ENCODE measurements at places on chromosomes 5 and 9.

DNA sequence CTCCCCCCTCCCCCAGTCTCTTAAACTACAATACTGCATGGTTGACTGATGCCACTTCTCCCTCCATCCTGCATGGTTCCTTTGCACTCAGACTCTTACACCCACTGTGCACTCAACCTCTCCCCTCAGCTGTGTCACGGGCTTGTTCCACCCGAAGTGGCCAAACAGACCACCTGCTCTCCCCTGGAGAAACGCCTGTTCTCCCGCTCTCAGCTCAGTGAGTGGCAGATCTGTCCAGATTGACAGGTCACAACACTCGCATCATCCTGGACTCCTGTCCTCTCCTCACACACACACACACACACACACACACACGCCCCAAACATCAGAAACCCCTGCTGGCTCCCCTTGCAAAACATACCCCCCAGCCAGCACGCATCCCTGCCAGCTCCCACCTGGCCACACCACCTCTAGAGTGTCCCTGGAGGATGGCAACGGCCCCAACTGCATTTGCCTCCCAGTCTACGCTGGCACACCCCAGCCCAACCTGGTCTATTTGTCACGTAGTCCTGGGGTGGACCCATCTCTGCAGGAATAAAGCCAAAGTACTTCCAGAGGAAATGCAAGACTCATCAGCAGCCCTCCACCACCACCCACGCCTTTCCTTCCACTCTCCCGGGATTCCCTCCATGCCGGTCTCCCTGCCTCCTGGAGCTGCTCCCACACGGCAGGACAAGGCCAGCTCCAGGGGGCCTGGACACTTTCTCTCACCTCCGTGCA, 2.9 kb downstream of the OR2V1 start:
- DNase-seq = no peak

- no peak for DNase-seq
Measured at GRCh38 chr9:88237479-88237961, 99.2 kb upstream of the SPATA31C2 start.

DNA sequence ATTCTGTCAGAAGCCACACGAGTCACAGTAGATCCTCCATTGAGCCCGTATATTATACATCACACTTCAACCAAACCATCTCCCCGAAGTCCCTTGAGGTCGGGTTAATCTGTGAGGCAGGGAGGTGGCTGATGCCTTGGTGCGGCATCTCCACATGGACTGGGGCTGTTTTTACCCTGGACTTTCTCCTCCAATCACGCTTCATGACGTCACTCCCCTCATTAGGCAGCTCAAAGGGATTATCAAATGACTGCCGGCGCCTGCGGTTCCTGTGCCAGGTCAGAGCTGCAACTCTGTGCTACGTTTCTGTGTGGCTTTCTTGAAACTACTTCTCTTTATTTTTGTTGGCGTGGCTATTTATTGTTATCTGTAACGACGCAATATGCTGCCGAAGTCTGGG, 53.7 kb downstream of the TMOD1 start:
- no peak for DNase-seq

- peak; percentile 54 for DNase-seq
Measured at GRCh38 chr5:14595189-14595588, 13.6 kb downstream of the OTULINL start.

DNA sequence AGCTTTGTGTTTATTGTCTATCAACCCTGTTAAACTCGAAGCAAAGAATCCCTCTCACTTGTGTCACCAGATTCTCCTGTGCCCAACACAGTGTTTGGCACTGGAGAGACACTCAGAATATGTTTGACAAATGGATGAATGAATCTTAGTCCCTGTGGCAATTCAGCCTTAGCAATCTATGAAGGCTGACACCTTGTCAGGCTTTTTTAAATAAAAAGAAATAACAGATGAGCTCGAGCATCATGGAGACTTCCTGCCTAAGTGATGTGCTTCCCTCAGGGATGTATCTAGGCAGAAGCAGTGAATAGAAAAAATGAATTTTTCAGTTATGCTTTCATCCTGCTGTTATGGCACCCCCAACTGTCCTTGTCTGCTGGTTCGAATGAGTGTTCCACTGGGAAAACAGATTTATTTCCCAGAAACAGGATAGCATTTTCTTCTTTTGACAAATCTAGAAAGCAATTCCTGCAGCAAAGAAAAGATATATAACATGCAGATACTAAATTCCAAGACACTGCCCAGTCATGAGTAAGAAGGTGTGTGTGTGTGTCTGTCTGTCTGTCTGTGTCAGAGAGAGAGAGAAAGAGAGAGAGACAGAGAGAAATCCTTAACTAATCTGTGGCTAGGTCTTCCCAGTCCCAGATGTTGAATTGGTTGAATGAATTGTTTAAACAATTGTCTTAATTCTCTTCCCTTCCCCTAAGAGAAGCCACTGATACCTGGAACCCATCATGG, 16.7 kb downstream of the MAMDC2 start:
- no peak for DNase-seq

GRCh38 chr5:163978897-163979296, 473.5 kb downstream of the MAT2B start:
- DNase-seq = no peak

DNA sequence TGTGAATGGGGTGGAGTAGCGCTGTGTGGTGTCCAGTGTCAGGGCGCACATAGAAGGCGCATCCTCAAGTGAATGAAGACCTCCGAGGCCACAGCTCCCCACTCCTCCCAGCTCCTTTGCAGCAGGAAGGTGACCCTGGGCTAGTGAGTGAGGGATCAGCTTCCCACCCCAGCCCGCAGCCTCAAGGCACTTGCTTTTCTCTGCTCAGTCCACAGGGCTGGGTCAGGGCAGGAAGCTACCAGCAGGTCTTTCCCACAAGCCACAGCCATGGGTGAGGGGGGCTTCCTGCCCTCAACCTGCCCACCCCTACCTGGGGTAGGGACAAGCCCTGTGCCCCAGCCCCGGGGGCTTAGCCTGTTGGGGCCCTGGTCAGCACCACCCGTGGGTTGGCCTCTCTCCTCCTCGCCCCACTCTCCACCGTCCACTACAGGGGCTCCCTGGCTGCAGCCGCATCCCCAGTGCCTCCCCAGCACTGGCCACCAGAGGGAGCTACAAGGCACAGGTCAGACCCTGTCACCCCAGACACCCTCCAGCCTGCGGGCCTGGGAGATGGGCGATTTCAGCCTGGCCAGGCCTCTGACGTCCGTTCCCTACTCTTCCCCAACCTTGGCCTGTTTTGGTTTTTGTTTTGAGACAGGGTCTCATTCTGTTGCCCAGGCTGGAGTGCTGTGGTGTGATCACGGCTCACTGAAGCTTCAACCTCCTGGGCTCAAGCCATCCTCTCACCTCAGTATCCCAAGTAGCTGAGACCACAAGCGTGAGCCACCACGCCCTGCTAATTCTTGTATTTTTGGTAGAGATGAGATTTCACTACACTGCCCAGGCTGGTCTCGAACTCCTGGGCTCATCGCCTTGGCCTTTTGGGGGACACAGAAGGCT, 1.3 kb upstream of the ABCA2 start:
- DNase-seq = peak; percentile 74

DNA sequence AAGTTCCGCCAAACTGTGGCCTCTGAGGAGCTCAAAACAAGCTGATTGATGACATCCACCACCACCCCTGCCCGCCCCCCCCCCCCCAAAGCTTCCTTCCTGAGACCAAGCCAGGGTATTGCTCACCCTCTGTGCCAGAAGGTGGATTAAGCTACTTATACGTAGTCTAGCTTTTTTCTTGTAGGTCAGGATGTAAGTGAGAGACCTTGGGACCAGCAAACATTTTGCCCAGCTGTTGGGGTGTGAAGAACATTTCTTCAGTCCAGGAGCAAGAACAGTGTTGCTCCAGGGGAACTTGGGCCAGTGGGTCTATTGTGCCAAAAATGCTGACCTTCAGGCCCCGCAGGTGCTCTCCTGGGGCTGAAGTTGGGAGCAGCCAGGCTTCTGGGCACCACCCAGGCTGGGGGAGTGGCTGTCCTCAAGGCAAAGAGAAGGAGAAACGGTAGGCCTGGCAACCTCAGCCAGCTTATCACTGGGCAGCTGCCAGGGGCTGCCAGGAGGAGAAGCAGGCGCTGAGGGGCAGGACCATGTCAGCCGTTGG, 18.0 kb downstream of the NEURL1B start:
- DNase-seq = no peak

GRCh38 chr9:128921881-128922763, 1.3 kb downstream of the PHYHD1 start:
- DNase-seq = no peak

GRCh38 chr5:138067945-138068344, 15.9 kb upstream of the WNT8A start:
- no peak for DNase-seq

- DNase-seq = no peak
Measured at GRCh38 chr9:114303977-114304376, 18.9 kb upstream of the ORM1 start.

GRCh38 chr9:11144746-11145145, 531.9 kb upstream of the PTPRD start:
- DNase-seq = no peak

Measured in CD4-positive, alpha-beta memory T cell (primary cell).